Peyer's patch (tissue), 4 donors: ENCODE measurements at places on chromosomes 5 and 9. TPM values are rescaled to one million over a fixed set of nuclear protein-coding genes. Genes with fewer than 3 reads are reported as not detected.

DNA sequence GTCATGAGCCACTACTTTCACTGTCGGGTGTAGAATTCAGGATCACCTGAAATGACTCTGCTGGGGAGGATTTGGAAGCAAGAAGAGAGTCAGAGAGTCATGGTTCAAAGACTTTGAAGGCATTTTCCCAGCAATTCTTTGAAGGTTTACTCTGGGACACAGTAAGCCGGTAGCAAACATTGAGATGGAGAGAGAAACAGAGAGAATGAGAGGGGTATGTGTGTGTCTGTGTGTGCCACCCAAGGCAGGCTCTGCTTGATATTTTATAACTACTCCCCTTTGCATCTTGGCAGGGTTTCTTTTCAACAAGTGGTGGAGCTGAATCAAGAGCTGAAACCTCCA lies 89.8 kb downstream of the ANKRD55 start:
- H3K4me1 ChIP-seq, result no peaks in the 10 kb centered on the region
- DNase-seq, result no peak
- no peak overlapping the region for H3K4me3 ChIP-seq
- H3K27ac ChIP-seq, result no peak overlapping the region
- H3K36me3 ChIP-seq, result no peaks in the 10 kb centered on the region

DNA sequence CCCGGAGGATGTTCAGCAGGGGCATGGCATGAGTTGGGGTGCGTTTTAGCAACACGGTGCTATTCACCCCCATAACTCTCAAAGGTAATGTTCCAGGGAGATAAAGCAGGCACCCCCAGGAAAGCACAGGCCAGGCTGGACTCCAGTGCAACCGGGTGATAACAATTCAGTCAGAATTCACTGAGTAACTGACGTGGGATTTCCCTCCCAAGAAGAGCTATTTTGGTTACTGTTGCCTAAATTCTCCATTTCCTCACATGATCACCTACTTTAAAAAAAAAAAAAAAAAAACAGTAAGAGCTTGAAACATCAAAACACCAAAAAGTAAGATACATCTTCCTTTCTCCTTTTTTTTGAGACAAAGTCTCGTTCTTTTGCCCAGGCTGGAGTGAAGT lies 137.6 kb upstream of the WWC1 start:
- no peaks in the 10 kb centered on the region for H3K36me3 ChIP-seq
- H3K27me3 ChIP-seq, result no peaks in the 10 kb centered on the region
- no peak for DNase-seq
- no peaks in the 10 kb centered on the region for H3K4me1 ChIP-seq

SERF1B gene
- 46.9 TPM for total RNA-seq

DNA sequence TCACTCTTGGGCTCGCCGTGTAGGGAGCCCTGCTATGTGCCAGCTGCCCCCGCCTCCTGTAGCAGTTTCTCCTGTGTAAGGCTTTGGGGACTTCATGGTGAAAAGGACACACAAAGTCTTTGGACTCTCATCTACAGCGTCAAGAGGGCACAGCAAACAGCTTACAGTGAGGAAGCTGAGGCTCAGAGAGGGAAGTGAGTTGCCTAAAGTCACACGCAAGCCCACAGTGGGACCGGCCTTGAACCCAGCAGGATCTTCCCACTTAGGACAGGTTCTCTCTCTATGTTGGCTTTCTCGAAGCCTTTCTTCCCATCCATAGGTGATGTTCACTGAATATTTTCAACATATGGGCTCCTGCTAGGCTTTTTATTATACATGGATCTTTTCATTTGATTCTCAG lies 9.8 kb upstream of the PRRX2 start:
- no peaks in the 10 kb centered on the region for H3K4me1 ChIP-seq
- no peak overlapping the region for H3K4me3 ChIP-seq
- no peak overlapping the region for H3K27ac ChIP-seq
- no peak for DNase-seq

- H3K4me1 ChIP-seq, result no peaks in the 10 kb centered on the region
- H3K27ac ChIP-seq, result no peak overlapping the region
- DNase-seq, result no peak
- no peaks in the 10 kb centered on the region for H3K36me3 ChIP-seq
- no peak overlapping the region for H3K4me3 ChIP-seq
- H3K27me3 ChIP-seq, result no peaks in the 10 kb centered on the region
These were observed 27.5 kb downstream of the BTF3 start for GRCh38 chr5:73525606-73526203.

FOXI1 gene
- not detected for total RNA-seq

DNA sequence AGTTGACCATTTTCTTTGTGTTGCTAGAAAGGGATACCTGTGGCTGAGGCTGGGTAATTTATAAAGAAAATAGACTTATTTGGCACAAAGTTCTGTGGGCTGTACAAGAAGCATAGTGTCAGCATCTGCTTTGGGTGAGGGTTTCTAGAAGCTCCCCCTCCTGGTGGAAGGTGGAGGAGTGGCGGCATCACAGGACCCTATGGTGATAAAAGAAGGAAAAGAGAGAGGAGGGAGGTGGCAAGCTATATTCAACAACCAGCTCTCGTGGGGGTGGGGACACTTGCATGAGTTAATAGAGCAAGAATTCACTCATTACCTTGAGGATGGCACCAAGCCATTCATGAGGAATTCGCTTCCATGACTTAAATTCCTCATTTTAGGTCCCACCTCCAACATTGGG lies 2041.4 kb upstream of the CDH9 start:
- DNase-seq, result no peak
- H3K4me1 ChIP-seq, result no peaks in the 10 kb centered on the region
- H3K27me3 ChIP-seq, result no peaks in the 10 kb centered on the region

ADGRD2 gene
- total RNA-seq, result not detected

INSL4 gene
- not detected for total RNA-seq

- H3K27ac ChIP-seq, result no peak overlapping the region
- H3K27me3 ChIP-seq, result no peaks in the 10 kb centered on the region
- peaks cover 8% of the 10 kb centered on the region for H3K36me3 ChIP-seq
- DNase-seq, result no peak
- no peak overlapping the region for H3K4me3 ChIP-seq
- no peaks in the 10 kb centered on the region for H3K4me1 ChIP-seq
These were observed 167.7 kb downstream of the DOCK8 start for GRCh38 chr9:382383-382782.

GZMA gene
- total RNA-seq, result 7.2 TPM

DNA sequence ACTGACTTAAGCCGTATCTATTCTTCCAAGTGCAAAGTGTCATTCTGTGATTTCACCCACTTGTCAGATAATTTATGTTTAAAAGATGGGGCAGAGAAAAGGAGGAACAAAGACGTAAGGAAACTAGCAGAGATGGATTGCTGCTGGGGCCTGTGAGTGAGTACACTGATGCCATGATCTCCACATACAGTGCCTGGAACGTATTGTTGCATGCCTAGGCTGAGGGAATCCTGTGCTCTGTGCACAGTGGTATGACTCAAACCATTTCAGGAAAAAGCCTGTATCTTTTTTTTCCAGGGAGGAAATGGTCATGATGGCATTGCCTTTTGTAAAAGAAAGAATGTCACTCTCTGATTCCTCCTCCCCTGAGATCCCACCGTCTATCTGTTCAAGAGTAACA lies 359.5 kb upstream of the ADAMTS16 start:
- no peak overlapping the region for H3K4me3 ChIP-seq
- H3K27ac ChIP-seq, result no peak overlapping the region
- H3K27me3 ChIP-seq, result no peaks in the 10 kb centered on the region
- H3K4me1 ChIP-seq, result no peaks in the 10 kb centered on the region

- H3K4me1 ChIP-seq, result no peaks in the 10 kb centered on the region
- no peak overlapping the region for H3K27ac ChIP-seq
- H3K27me3 ChIP-seq, result no peaks in the 10 kb centered on the region
- H3K36me3 ChIP-seq, result no peaks in the 10 kb centered on the region
- DNase-seq, result no peak
These were observed 41.8 kb downstream of the LMNB1 start for GRCh38 chr5:126818736-126819135.

GRCh38 chr9:22158271-22158670 lies 149.2 kb upstream of the CDKN2B start:
- DNase-seq, result no peak
- H3K27ac ChIP-seq, result no peak overlapping the region
- H3K36me3 ChIP-seq, result no peaks in the 10 kb centered on the region
- no peaks in the 10 kb centered on the region for H3K27me3 ChIP-seq
- H3K4me1 ChIP-seq, result no peaks in the 10 kb centered on the region

DNA sequence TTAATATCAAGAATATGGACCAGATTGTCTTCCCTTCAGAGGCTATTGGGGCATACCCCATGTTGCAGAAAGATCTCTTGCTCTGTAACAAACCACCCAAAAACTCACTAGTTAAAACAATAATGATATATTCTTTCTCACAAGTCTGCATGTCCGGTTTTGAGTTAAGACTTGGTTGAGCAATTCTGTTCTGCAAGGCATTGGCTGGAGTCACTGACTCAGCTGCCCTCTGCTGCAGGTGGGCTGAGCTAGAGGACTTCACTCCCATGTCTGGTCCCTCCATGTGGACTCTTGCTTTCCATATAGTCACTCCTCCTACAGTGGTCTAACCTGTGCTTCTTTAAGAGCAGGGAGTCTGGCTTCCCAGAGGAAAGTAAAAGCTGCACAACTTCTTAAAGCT lies 73.4 kb downstream of the ESM1 start:
- no peaks in the 10 kb centered on the region for H3K36me3 ChIP-seq
- H3K4me1 ChIP-seq, result no peaks in the 10 kb centered on the region
- no peak overlapping the region for H3K4me3 ChIP-seq
- no peaks in the 10 kb centered on the region for H3K27me3 ChIP-seq
- H3K27ac ChIP-seq, result no peak overlapping the region

DNA sequence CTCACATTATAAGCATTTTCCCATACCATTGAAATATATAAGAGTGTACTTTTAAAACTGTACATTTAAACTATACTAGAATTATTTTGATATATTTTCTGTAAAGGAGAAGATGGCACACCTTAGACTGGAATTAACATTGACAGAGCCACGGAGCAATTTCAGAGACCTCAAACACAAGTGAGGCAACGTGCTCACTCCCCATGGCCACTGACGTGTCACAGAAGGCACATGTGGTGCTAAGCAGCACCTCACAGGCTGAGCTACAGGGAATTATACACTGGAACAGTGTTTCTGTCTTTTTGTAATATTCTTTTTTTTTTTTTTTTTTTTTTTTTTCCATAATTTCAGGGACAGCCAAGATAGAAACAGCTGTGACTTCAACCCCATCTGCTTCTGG lies 66.5 kb downstream of the NUP214 start:
- no peak overlapping the region for H3K4me3 ChIP-seq
- H3K36me3 ChIP-seq, result no peaks in the 10 kb centered on the region
- no peak overlapping the region for H3K27ac ChIP-seq
- no peaks in the 10 kb centered on the region for H3K27me3 ChIP-seq
- no peak for DNase-seq

DNA sequence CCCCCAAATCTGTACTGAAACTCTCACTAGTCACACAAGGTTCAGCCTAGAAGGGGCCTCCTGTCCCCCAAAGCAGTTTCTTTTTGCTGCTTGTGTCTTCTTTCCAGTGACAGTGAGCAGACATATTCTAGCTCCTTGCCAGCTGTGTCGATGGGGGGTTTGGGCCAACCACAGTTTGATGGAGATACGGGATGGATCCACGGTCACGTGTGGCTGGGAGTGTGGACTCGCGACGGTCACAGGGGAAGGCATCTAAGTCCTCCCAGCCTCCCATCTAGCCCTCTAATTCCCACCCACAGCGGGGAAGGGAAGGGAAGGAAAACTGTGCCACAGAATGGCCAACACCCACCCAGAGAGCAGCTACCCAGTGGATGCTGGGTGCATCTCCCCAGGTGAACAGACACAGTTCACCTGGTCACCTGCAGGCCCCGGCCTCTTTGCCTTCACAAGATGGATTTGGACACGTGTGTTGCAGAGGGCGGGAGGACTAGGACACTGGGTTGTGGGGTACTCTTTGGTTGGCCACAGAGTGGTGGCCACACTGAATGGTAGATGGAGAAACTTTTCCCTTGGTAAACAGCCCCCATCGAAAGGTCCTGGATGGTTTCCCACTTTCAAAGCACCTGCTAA lies 54.4 kb downstream of the CRB2 start:
- no peaks in the 10 kb centered on the region for H3K27me3 ChIP-seq
- no peak overlapping the region for H3K27ac ChIP-seq
- H3K36me3 ChIP-seq, result no peaks in the 10 kb centered on the region
- H3K4me3 ChIP-seq, result no peak overlapping the region
- DNase-seq, result no peak
